ENCODE measurements at places on chromosomes 2 and 18.

- DNase-seq, result no peak
These were observed 250.4 kb upstream of the STON1 start for GRCh38 chr2:48279344-48280090.

- DNase-seq, result no peak
These were observed at the start of gene TFCP2L1 for GRCh38 chr2:121284463-121285449. TSS of gene TFCP2L1 (minus strand) at chr2:121285202. CDS start at chr2:121285109, 93 bp downstream.

GRCh38 chr18:79560042-79560860, 119.4 kb upstream of the CTDP1 start:
- no peak for DNase-seq

DNA sequence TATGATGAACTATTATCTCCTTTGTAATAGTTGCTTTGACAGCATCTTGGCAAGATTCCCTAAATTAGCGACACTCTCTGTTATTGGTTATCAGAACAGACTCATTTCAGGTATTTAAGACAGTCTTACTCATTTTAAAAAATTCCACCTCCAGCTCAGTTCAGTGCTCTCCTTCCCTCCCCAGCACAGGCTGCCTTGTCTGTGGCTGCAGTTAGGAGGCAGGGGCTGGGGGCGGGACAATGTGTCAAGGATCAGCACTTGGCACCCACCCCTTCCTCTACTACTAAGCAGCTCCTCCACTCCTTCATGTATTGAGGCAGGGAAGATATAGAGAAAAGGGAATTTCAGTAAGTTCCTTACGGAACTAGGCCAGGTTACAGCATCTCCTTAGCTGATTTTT, 85.0 kb downstream of the VSNL1 start:
- DNase-seq, result no peak

- no peak for DNase-seq
These were observed 166.4 kb upstream of the MGAT5 start for GRCh38 chr2:134087371-134087921.
